ENCODE measurements at places on chromosomes 5 and 9. TPM values are rescaled to one million over a fixed set of nuclear protein-coding genes. Genes with fewer than 3 reads are reported as not detected.

Gene ANKRD33B
- 1.8 TPM for total RNA-seq

Gene IL7R
- total RNA-seq = 0.46 TPM

Gene SKP2
- 21.5 TPM for total RNA-seq

Gene DCANP1
- not detected for total RNA-seq

Gene C9orf40
- total RNA-seq = 8.8 TPM

Gene FST
- total RNA-seq = 4.4 TPM

Gene TRPM3
- total RNA-seq = 36.4 TPM

Gene ALDH1A1
- 20.8 TPM for total RNA-seq

Gene GLRA1
- total RNA-seq = 5.5 TPM

Gene ARID3C
- total RNA-seq = 0.69 TPM

Measured in diencephalon (tissue), 1 donor.